ENCODE measurements at places on chromosomes 3 and 15. TPM values are rescaled to one million over a fixed set of nuclear protein-coding genes. Genes with fewer than 3 reads are reported as not detected.

Gene PIERCE2
- 0.85 TPM for total RNA-seq

Gene ACTC1
- total RNA-seq, result 0.94 TPM

Gene LIPH
- total RNA-seq, result 0.27 TPM

Gene SAMD7
- total RNA-seq, result not detected

Gene HHLA2
- total RNA-seq, result 0.31 TPM

Gene SI
- total RNA-seq, result not detected

DNA sequence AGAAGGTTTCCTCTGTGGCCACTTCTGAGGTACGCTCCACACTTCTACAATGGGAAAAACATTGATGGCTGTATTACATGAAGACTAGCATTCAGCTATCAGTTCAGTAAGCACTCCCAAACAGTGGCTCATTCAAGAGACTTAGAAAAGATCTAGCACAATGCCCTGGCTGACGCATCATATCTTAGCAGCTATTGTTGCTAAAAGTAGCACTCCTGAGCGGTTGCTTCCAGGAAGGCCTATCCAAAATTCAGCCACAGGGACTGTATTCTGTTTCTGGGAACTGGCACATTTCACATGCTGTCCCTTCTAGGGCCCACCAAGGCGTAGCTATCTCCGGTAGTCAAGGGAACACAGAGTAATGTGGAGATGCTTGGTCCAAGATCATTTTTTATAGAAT is 21.2 kb upstream of the SPRED1 start:
- no peak for DNase-seq

DNA sequence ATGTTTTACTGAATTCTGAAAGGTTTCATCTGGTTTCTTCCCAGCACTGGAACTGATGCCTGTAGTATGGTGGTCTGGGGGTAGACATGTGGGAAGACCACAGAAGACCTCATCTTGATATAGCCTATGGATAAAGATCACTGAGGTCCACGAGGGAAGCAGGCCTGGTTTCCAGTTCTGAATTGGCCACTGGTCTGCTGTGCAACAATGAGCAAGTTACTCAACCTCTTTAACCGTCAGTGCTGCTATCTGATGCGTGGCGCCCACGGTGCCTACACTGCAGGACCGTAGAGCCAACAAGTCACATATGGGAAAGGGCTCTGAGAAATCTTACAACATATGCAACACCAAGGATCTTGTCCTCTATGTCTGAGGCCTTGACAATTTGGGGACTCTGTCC is 13.3 kb downstream of the TLE3 start:
- no peak for DNase-seq

- DNase-seq, result no peak
Observed at GRCh38 chr3:13305623-13306022, 114.5 kb downstream of the NUP210 start.

GRCh38 chr3:41960826-41961750 is 815 bp downstream of the ULK4 start:
- peak; percentile 63 for DNase-seq

- DNase-seq, result no peak
Observed at GRCh38 chr15:34986326-34986725, 1.8 kb downstream of the ZNF770 start.

- no peak for DNase-seq
Observed at GRCh38 chr3:177335728-177336127, 138.4 kb upstream of the TBL1XR1 start.

GRCh38 chr3:101262393-101263240 is 57.8 kb downstream of the IMPG2 start:
- no peak for DNase-seq

GRCh38 chr3:24951180-24951579 is 456.5 kb upstream of the THRB start:
- DNase-seq, result no peak

GRCh38 chr15:101488300-101489164 is 975 bp downstream of the PCSK6 start:
- no peak for DNase-seq

DNA sequence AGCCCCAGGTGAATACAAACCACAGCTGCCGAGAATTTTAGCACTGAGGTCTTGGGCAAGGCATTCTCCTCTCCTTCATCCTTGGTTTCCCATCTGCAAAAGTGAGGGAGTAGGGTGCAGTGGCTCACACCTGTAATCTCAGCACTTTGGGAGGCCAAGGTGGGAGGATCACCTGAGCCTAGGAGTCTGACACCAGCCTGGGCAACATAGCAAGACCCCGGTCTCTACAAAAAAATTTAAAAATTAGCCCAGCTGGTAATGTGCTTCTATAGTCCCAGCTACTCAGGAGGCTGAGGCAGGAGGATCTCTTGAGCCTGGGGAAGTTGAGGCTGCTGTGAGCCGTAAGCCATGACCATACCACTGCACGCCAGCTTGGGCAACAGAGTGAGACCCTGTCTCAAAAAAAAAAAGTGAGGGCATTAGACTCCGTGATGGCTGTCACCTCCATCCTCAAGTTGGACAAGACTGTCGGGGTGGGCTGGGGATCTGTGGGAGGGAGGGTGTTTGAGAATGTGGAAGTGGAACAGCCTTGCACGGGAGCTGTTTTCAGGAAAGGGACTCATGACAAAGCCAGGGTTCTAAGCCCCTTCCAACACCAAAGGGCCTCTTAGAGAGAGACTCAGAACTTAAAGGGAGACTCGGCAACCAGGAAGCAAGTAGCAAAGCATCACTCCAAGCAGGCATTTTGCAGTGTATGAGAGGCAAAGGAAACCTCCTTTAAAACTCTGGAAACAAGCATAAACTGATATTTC is 46.0 kb upstream of the FURIN start:
- no peak for DNase-seq

DNA sequence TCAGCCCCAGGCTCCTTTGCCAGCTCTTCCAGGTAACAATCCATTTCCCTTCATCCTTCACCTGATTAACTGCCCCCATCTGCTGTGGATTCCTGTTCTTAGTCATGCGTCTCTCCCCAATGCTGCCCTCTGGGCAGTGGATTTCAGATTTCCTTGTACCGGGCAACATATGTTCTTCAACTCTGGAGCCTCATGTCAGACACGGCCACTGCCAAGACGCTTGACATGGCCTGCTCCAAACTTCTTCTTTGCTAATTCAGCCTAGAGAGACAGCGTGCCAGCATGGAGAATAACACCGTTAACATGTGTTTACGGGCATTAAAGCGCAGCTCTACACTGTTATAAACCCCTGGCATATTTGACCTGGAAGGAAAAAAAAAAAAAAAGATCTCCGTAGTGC is 1035.1 kb upstream of the NR2F2 start:
- DNase-seq, result no peak

DNA sequence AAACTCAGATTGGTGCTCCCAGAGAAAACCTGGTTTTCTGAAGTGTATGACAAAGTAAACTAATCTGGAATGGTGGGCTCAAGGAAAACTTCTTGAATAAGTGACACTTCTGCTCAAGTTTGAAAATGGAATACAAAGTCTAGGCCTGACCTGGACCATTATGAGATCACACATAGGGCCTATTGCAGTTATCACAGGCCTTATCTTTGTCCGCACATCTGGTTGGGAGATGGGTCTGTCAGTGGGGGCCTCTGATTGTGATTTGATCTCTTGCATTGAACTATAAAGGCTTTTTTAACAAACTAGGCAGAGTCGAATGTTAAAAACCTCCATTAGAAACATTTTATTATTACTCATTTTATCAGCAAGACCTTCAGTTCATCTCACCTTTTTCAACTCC is 405.6 kb downstream of the PTPRG start:
- no peak for DNase-seq

GRCh38 chr15:90191794-90192509 is 9.2 kb upstream of the SEMA4B start:
- DNase-seq, result peak; percentile 89

- DNase-seq, result peak; percentile 70
Observed at GRCh38 chr3:24521420-24522145, 26.9 kb upstream of the THRB start.

DNA sequence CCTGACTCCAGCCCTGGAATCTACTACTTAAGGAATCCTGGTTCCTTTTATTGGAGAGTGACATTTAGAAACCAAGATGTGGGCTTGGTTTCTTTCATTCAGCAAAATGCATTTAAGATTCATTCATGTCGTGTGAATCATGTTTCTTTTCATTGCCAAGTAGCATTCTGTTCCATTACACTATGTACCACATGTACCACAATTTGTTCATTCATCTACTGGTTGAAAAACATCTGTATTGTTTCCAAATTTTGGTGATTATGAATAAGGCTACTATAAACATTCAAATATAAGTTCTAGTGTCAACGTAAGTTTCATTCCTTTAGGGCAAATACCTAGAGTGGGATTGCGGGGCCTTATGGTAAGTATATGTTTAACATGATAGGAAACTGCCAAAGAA is 264.2 kb downstream of the VPS13C start:
- no peak for DNase-seq

- DNase-seq, result no peak
Observed at GRCh38 chr3:87461036-87461435, 184.7 kb upstream of the POU1F1 start.
